ENCODE measurements at places on chromosomes 3 and 15. TPM values are rescaled to one million over a fixed set of nuclear protein-coding genes. Genes with fewer than 3 reads are reported as not detected.

Gene PFN2
- total RNA-seq, result 220 TPM

Gene SI
- total RNA-seq, result not detected

Gene BFSP2
- 0.67 TPM for total RNA-seq

Gene GPR149
- not detected for total RNA-seq

Gene MAGI1
- total RNA-seq, result 9.5 TPM

Gene PIERCE2
- total RNA-seq, result 2.8 TPM

Gene TMCO5A
- total RNA-seq, result not detected

Gene EPHB3
- total RNA-seq, result 6.0 TPM

Gene CCRL2
- not detected for total RNA-seq

Gene WDR93
- total RNA-seq, result 0.18 TPM

Gene PLA2G4D
- total RNA-seq, result not detected

Gene NOX5
- 0.26 TPM for total RNA-seq

Gene GAP43
- total RNA-seq, result not detected

DNA sequence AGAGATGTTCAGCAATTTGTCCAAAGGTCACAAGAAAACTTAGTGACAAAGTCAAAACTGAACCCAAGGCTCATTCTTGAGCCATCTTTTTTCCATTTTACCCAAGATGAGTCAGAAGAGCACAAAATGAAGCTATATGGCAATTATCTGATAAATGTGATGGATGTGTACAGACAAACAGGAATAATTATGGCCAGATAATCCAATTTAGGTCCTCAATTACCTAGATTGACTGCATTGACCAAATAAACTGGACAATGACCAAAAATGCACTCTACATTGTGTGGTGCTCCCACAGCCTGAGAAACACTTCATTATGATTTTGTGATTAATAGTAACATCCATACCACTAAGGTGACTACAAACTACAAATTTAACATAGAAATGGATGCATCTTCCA is 1105.8 kb downstream of the IGSF11 start:
- no peak for DNase-seq

DNA sequence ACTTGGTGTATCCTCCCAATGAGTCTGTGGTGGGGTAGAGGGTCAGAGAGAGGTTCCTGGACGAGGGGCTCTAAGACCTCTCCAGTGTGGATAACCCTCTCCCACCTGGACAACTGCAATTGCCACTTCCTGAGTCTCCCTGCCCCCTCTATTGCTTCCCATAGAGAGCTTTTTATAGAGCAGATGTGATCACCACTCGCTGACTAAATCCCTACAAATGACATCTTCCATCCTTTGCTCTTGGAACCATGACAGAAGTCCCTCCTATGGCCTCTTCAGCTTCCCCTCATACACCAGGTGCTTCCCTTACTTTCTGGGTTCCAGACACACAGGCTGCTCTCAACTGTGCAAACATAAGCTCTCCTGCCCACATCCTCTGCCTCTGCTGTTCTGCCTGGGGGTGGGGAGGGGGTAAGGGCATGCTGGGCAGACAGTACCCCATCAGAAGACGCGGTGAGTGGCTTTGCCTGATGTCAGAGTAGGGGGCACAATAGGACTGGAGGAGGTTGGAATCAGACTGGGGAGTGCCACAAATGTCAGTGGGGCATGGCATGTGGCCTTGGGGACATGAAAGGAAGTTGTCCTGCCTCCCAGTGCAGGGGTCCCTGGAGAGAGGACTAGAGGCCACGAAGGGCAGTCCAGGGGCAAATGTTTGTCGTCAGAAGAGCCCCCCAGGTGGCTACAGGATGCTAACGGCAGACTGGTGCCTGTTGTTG is 15.2 kb downstream of the ITIH3 start:
- DNase-seq, result no peak

DNA sequence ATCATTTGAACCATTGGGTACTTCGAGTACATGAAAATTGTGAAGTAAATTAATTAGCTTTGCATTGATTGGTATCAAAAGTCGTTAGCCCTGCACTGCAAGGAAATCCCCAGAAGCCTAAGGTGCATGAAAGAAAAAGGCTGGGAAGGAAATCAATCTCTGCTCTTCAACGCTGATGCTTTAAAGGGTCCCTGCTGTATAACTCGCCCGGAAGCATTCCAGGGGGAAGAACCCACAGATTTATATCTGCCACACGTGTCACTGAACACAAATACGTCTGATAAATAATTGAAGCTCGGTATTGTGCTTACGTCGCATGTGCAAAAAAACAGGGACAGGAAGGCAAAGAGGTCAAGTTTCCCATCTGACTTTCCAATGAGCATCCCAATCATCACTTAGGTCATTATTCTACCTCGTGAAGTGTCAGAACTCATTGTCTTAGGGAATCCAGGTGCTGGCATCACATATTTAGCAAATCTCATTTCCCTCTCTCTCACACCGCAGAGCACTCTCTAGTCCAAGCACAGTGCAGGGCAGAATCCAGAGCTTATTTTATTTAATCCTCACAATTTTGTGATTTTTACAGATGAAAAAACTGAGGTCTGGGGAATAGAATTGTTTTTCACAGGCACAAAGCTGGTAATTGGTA is 804.4 kb upstream of the CFAP20DC start:
- no peak for DNase-seq

GRCh38 chr3:149547954-149548668 is 73.6 kb downstream of the TM4SF4 start:
- peak; percentile 67 for DNase-seq

- no peak for DNase-seq
Observed at GRCh38 chr3:60912142-60912541, 339.1 kb downstream of the FHIT start.

- DNase-seq, result no peak
Observed at GRCh38 chr15:100187677-100188076, 154.1 kb downstream of the ADAMTS17 start.

- no peak for DNase-seq
Observed at GRCh38 chr15:55789066-55789660, 46.2 kb upstream of the PRTG start.

GRCh38 chr3:42745291-42745745 is 27.7 kb downstream of the CCDC13 start:
- DNase-seq, result no peak

- DNase-seq, result no peak
Observed at GRCh38 chr3:96865605-96866004, 51.2 kb downstream of the EPHA6 start.

GRCh38 chr3:138673641-138674530 is 65.3 kb downstream of the FAIM start:
- DNase-seq, result no peak

- DNase-seq, result no peak
Observed at GRCh38 chr3:35744419-35744818, 105.1 kb downstream of the ARPP21 start.

DNA sequence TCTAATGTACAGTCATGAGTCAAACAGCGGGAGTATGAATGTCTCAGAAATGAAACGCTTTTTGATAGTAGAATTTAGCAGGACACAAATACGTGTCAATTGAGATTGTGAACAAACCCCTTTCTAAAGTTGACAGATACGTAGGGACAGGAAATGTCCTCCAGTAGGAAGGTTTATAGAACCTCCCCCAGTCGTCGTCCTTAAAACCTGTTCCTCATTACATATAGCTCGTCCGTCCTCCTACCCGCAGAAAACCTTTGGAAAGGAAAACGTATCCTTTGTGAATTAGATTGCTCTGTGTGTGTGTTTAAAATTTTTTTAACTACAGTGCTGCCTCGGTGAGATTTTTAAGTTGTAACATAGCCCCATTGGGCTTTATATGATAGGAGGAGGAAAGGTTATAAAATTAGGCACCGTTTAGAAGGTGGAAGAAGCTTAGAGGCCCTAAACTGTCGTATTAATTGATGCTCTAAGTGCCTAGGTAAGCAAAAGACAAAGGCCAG is 4.1 kb downstream of the UBE2E1 start:
- DNase-seq, result no peak

GRCh38 chr15:77723756-77724155 is 91.0 kb upstream of the LINGO1 start:
- no peak for DNase-seq

- DNase-seq, result no peak
Observed at GRCh38 chr15:86540840-86541467, 461.3 kb downstream of the AGBL1 start.

DNA sequence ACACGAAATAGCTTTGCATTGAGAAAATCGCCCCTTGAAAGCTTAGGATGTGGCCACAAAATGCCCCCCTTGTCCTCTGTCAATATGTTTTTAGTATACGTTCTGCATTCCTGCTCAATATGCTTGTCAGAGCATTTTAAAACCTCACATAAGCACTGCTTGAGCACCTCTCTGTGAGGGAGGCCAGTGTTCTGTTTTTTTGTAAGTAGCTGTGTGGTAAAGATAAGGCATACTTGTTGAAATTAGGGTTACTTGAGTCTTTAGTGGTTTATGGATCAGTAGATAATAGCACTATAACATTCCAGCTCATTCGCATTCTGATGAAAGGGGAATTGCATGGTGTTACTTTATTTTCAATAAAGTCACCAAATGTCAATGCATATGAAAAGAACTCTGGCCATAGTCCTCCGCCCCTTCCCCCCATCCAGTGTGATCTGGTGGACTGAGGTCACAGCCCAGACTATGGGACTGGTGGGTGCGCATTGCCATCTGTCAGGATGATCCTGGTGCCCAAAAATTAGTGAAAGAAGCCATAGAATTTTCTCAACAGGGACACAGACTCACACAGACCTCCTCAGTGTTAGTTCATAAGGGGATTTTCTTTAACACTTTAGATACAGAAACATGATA is 33.1 kb downstream of the IL1RAP start:
- DNase-seq, result no peak

GRCh38 chr15:26889298-26889898 is 22.5 kb downstream of the GABRA5 start:
- peak; percentile 63 for DNase-seq

GRCh38 chr3:46599590-46599989 is 12.7 kb upstream of the FAM240A start:
- no peak for DNase-seq

- DNase-seq, result no peak
Observed at GRCh38 chr15:56199038-56199437, 44.6 kb downstream of the RFX7 start.

DNA sequence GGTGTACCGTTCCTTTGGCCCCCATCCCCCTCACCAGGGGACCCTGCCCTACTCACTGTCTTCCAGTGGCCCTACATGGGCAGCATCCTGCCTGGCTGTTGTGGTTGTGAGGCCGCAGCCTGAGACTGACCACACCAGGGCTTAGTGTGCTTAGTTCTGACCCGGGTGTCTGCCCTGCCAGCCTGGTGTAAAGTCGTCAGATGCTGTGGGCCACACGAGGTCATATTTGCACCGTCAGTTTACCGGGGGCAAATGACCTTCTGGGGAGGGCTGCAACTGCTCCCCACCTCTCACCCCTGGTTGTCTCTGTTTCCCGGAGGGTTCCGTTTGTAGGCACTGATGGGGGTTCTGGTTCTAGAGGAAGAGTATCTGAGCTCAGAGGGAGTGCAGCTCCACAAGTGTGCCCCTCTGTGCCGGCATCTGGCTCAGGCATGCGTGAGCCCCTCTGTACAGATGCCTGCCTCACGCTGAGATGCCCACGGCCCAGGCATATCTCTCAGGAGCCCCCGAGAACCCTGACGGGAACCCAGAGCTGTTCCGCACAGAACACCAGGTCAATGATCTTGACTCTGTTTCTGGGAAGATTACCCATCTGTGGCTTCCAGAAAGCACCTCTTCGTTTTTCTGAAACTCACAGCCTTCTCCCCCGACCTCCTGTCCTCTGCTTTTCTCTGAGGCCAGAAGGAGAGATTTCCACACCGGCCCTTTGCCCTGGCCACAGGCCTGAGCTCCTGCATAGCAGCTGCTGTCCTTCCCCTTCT is 19.2 kb downstream of the KLF13 start:
- DNase-seq, result no peak

- no peak for DNase-seq
Observed at GRCh38 chr3:150278195-150278594, 129.9 kb upstream of the TSC22D2 start.

DNA sequence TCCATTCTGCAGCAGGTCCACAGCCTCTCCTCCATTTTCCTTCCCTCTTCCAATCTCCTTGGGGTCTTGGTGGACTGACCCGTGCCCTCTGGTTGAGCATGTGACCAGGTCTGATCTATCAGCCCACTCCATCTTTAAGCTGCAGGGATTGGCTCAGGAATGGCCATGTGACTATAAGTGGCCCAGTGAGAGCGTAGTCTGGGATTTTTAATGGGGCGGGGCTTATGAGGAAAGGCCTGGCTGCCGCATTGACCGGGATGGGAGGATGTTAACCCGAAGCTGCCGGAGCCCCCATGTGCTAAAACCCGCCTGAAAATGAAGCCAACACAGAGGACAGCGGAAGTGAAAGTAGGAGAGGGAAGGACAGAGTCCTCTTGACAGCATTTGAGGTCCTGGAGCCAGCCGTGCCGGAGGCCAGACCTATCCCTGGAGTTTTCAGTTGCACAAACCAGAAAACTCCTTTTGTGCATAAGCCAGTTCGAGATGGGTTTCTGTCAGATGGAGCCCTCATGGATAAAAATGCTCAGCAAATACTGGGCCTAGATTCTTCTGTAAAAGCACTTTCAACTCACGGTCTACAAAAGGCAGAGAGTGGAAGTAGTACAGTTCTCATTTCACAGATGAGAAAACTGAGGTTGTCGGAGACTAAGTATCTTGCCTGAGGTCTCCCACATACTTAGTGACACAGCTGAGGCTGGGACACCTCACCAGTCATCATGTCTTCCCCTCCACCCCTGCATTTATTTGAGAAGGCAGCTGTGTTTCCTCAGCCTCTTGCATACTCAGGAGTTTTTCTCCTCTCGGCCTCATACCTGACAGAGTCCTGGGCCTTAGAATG is 61.9 kb downstream of the ATP2B2 start:
- DNase-seq, result no peak

GRCh38 chr3:98068824-98069223 is 18.1 kb upstream of the OR5AC2 start:
- no peak for DNase-seq

DNA sequence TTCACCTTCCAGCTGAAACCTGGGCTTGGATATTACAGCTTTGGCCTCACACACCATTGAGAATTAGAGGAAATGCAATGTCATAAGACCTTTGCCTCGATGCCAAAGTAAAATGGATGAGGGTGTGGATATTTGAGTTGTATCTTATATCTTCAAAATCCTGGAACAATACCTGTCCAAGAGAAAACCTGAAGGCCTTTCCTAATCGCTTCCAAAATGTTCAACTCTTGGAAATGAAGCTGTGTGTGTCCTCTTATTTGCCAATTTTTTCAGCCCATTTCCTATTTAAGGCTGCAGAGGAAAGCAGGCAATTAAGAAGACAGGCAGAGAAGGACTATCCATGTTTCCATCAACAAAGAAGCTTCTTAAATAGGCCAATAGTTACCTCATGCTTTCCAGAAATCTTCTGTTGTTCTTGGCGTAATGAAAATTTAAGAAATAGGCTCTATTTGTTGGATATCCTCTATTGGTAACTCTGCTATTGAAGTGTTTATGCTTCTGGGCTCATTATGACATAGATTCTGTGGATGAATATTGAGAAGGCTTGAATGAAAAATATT is 99.5 kb upstream of the ZBTB20 start:
- DNase-seq, result no peak

DNA sequence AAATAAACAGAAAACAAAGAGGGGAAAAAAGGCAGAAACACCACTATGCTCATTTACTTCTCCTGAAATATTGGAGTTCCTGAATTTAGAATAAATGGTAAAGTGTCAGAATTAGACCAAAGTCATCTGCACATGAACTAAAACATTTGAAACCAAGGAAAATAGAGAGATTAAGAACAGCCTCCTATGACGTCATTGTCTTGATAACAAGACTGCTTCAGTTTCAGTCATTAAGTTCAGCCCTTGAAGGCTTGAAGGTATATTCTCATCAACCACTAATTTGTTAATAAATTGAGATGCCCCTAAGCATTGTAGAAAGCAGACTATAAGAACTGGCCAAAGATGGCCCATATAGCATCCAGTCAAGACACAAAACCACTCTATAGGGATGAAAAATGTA is 2.5 kb downstream of the SUMF1 start:
- DNase-seq, result no peak

Measured in Panc1 (cell line).